ENCODE measurements at places on chromosomes 2 and 18.

- no peak for ATAC-seq
Measured at GRCh38 chr2:150557020-150557600, 69.6 kb upstream of the RND3 start.

DNA sequence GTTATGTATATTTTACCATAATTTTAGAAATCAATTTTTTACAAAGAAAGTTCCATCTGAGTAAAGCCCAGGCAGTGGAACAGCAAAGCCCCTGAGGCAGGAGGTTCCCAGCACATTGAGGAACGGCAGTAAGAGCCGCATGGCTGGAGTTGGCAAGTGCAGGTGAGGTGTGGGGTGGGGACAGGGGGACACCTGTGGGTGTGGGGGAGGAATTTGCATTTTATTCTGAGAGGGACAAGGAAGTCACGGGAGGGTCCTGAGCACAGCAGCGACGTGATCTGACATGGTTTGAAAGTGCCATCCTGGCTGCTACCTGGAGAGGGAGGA lies 16.1 kb upstream of the ADI1 start:
- ATAC-seq: no peak

GRCh38 chr2:62854600-62855514 lies 149.3 kb downstream of the EHBP1 start:
- no peak for ATAC-seq

DNA sequence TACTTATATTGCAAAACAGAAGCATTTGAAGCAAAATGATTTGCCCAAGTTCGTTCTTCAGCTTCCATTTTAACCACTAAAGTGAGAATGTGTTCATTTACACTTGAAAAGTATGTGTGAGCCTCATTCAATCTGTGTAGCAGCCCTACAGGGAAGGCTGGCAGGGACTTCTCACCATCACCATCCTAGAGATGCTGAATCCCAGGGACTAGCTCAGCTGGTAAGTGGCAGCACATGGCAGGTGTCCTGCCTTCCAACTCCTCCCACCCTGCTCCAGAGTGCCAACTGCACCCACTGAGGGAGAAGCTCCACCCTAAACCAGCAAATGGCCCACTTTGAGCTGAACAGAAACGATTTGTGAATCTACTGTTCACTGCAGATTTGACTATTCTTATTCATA lies 91.5 kb downstream of the EN1 start:
- ATAC-seq: no peak

DNA sequence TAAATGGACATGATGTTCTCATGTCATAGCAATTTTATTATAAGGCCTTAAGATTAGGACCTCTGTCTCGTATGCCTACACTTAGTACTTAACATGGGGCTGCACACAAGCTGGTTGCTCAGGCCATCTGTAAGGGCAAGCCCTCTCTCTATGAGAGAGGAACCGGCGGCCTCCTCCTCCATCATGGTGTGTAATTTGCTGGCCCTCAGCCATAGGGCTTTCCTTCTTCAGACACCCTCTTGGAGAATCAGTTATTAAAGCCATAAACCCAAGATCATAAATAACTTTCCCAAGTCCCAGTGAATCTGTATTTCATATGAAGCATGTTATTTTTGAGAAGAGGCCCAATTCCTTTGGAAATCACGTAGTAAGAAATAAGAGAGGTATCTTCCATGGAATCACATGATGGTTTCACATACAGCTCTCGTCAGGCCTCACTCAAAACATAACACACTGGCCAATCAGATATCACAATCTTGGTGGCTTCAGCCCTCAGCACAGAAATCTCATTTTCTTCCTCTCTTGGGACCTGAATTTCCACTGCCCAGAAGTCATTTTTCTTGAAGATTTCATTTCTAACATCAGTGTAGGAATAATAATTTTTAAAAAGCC lies 92.6 kb downstream of the RDH14 start:
- peak; percentile 86 for ATAC-seq

- peak; percentile 55 for ATAC-seq
Measured at GRCh38 chr2:151306621-151307020, 17.2 kb upstream of the NMI start.

GRCh38 chr2:131115752-131116151 lies 10.6 kb downstream of the PLEKHB2 start:
- no peak for ATAC-seq

DNA sequence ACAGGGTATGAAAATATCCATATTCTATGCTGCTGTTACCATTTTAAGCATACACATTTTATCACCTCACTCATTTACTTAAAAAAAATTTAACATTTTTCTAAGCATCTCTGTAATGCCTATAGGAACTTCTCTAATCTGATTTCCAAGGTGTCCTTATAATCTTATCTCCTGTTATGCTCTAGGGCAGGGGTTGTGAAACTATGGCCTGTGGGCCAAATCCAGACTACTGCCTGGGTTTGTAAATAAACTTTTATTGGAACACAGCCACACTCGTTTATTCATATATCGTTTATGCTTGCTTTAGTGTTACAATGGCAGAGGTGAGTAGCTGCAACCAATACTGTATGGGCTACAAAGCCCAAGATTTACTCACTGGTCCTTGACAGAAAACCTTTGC lies 151.6 kb downstream of the RAPGEF4 start:
- ATAC-seq: no peak

GRCh38 chr2:218015586-218016521 lies 13.1 kb upstream of the TNS1 start:
- no peak for ATAC-seq

GRCh38 chr18:46333431-46334135 lies 229.4 kb downstream of the HAUS1 start:
- ATAC-seq: peak; percentile 45

- no peak for ATAC-seq
Measured at GRCh38 chr2:118773826-118774225, 73.6 kb downstream of the EN1 start.

GRCh38 chr2:240814946-240815760 lies 4.9 kb downstream of the KIF1A start:
- no peak for ATAC-seq

DNA sequence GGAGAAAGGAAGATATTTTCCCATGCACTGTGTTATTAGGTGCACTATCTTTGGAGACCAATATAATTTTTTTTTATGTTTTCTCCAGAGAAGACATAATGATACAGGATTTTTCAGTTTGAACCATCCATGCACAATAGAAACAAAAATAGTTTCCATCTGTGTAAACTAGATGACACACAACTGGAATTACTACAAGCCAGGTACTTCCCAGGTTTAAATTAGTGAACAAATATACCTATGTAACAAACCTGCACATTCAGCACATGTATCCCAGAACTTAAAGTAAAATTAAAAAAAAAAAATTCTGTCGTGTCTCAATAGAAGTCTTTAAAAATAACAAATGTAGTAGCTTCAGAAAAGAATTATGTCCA lies 1616.8 kb upstream of the ACVR2A start:
- no peak for ATAC-seq

GRCh38 chr2:1631292-1632001 lies 112.9 kb downstream of the PXDN start:
- no peak for ATAC-seq

GRCh38 chr2:204655101-204655500 lies 109.8 kb downstream of the PARD3B start:
- peak; percentile 79 for ATAC-seq

GRCh38 chr18:76657911-76658470 lies 162.9 kb upstream of the ZNF516 start:
- no peak for ATAC-seq

GRCh38 chr2:70673041-70673647 lies 94.9 kb downstream of the ADD2 start:
- ATAC-seq: no peak

DNA sequence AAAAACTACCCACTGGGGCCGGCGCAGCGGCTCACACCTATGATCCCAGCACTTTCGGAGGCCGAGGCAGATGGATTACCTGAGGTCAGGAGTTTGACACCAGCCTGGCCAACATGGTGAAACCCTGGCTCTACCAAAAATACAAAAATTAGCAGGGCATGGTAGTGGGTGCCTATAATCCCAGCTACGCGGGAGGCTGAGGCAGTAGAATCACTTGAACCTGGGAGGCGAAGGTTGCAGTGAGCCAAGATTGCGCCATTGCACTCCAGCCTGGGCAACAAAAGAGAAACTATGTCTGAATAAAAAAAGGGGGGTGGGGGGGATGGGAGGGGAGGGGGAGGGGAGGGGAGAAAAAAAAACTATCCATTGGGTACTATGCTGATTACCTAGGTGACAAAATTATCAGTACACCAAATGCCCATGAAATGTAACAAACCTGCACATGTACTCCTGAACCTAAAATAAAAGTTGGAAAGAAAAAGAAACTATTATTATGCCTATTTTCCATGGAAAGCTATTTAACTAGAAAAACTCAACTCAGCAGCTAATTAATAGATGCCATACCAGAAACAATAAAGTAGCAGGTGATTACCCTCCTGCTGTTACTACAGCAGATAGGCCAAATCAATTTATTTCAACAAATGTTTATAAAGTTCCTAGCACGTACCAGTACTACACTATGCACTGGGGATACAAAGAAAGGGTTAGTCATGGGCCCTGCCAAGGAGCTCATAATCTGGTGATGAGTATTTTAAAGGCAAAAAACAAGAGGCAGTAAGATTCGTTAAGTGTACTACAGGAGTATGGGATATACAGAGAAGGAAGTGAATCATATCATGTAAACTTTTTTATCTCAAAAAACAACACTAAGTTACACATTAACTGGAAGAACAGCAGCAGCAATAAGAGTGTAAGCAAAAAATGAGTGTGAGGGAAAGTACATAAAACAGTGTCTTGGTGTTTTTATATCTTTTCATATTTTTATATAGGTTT lies 112.8 kb upstream of the SLC39A10 start:
- ATAC-seq: no peak

DNA sequence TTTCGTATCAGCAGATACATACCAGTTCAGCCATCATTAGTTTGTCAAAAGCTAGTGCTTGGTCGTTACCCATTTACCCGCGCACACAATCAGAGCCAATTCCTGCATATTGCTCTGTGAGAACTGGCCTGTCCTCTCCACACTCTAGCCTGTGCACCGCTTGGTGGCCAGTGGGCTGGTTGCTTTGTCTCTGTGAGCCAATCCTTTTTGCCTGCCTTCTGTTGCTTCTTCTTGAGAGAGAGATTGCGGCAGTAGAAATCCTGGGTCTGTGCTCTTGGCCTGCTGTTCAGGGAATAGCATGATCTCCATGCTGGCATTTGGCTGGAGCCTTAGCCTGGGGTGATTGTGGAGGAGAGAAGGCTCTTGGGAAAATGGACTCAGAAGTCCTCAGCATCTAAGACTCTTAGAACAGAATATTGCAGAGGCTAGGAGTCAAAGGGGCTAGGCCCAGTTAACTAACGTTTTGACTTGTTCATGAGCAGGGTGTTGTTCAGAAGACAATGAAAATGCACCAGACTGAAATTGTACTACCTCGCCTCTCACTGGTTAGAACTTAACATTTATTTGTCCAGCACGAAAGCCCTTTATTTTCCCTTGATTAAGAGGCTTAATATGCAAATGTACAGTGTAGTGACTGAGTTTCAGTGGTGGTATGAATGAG lies 37.1 kb downstream of the MAP4K4 start:
- ATAC-seq: no peak

DNA sequence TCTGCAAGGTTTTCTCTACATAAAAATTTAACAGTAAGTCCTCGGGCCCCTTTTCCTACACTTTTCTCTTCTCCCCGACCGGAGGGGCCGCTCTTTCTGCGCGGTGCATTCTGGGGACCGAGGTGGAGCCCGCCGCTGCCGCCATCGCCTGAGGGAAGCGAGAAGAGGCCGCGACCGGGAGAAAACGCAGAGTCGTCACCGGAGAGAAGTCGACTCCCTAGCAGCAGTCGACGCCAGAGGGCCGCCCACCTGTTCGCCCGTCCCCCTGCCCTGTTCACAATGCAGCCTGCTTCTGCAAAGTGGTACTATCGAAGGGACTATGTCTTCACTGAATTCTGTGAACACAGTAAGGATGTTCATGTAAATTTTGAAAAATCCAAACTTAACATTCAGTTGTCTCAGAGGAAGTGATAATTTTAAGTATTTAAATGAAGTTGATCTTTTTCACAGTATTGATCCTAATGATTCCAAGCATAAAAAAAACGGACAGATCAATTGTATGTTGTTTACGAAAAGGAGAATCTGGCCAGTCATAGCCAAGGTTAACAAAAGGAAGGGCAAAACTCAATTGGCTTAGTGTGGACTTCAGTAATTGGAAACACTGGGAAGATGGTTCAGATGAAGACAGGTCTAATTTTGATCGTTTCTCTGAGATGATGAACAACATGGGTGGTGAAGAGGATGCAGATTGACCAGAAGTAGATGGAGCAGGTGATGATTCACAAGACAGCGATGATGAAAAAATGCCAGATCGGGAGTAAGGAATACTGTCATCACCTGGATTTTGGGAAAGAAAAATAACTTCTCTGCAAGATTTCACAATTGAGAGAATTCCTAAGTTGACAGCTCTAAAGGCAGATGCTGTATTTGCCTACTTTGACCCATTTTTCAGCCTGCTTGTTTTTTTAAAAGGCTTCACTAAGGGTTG lies 55.8 kb downstream of the ASXL2 start:
- peak; percentile 62 for ATAC-seq

- no peak for ATAC-seq
Measured at GRCh38 chr2:109195193-109196045, 66.4 kb downstream of the SH3RF3 start.

GRCh38 chr2:119078796-119079195 lies 79.8 kb downstream of the C1QL2 start:
- ATAC-seq: no peak

DNA sequence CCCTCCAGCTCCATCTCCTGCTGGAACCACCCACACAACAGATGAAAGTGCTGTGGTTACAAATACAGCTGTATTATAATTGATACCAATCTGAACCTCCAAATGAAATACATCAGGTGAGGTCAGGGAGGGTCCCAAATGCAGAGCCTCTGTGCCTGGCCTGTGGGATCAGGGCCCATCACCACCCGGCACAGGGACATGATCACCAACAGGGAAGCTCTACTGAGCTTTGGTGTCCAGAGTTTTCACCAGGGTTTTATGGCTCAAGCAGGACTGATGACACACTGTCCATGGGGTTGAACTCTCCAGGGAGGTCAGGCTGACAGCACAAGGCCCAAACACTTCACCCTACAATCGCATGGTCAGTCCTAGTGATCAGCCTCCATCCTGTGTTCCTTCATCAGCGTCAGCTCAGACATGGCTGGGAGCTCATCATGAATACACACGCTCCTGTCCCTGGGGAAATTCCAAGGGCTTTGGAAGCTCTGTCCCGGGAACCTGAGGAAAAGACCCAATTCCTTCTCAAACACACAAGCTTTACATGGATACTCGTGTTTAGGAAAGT lies 3.9 kb upstream of the PXDN start:
- ATAC-seq: no peak

- no peak for ATAC-seq
Measured at GRCh38 chr2:149657401-149658040, 69.9 kb upstream of the MMADHC start.

- ATAC-seq: no peak
Measured at GRCh38 chr18:77249569-77250500, at the start of gene GALR1. TSS of gene GALR1 (plus strand) at chr18:77249848. CDS start at chr18:77250549, 701 bp downstream.

DNA sequence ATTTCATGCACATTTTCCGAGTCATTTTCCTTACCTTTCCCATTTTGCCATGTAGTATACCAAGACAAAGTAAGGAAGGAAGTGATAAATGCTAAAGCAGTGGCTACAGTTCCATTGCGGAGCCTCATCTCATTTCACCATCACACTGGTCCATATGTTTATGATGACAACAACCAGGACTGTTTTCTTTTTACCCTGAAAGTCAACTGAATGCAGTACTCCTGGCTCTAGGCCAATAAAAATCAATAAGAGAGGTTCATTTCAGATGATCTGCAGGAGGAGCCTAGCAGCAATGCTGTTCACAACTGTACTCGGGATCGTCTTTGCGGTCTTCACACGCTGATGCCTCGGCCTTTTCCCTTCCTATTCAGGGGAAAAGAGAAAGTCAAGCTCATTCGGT lies 4.7 kb downstream of the MGAT4A start:
- no peak for ATAC-seq

- ATAC-seq: no peak
Measured at GRCh38 chr2:207766697-207767460, 2.8 kb downstream of the FZD5 start.
